ENCODE measurements at places on chromosomes 3 and 15.

DNA sequence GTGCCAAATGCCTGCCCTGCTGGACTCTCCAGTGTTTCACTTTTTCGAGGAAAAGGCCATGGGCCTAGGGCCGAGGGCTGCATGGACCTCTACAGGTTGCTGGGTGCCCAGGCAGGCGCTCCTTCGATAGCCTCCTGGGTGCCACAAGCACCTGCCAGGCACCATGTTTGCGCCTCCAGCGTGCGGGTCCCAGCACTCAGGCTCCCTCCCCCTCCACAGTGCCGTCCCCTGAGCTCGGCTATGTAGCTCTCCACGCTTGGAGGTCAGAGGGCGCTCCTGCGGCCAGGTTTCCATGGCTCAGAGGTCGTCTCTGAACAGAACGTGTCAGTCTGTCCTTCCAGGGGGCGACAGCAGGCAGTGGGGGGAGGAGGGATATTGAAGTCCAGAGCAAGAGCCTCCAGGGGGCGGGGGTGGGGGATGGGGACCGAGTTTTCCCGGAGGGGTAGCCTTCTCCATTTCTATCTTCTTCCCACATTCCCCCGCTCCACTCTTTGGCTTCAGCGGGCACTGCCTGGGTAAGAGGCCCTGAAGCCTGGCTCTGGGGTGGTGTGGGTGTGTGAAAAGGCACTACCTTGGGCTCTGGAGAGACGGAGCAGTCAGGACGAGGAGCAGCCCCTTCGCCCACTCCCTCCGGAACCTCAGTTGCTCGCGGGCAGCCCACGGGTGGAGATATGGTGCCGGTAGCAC, 3.6 kb downstream of the ONECUT1 start:
- no peak for DNase-seq

DNA sequence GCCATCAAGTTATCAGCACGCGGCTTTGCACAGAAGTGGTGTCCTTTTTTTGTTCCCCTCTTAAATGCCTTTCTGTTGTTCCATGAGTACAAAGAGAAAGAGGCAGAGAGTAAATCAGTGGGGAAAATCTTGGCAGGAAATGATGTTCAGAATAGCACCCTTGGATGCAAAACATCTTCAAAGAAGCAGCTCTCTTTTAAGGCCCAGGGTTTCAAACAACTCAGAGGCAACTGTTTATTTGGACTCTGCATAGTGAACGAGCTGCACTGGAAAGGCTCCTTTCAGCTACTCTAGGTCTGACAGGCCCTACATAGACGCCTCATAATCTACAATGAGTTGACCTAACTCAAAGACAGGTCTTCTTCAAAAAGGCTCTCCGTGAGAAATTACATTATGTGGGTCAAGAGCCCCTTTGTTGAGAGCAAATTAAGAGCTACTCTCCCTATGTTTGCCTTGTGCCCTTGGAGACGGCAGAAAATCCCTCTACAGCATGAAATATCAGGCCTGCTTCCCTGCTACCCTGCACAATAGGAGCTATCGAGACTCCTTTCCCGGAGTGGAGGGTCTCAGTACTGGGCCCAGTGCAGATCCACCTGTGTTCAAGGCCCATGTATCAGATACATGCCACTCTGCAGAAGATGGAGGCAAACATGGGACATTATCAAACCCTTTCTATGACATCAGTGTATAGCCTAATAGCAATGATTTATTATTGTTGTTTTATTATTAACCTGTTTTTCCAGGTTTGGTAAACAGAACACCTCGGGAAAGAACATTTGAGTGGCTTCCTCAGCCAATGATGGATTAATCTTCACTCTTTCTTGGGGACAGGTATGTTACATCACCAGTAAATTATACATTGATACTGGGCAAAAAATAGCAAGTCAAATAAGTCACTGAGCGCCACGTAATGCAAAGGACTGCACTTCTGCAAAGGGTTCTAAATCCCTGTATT, 53.1 kb downstream of the HEG1 start:
- no peak for DNase-seq

DNA sequence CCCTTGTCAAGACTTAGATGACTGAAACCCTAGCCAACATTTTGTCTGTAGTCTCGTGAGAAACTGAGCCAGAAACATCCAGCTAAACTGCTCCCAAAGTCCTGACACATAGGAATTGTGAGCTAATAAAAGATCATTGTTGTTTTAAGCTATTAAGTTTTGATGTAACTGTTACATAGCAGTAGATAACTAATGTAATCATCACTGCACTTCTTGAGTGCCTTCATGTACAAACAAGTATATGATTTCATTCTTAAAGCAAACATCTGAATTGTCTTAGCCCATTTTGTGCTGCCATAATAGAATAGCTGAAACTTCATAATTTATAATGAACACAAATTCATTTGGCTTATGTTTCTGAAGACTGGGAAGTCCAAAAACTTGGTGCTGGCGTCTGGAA, 87.3 kb downstream of the NSUN3 start:
- no peak for DNase-seq

GRCh38 chr3:119859728-119860127, 77.8 kb downstream of the NR1I2 start:
- DNase-seq: no peak

DNA sequence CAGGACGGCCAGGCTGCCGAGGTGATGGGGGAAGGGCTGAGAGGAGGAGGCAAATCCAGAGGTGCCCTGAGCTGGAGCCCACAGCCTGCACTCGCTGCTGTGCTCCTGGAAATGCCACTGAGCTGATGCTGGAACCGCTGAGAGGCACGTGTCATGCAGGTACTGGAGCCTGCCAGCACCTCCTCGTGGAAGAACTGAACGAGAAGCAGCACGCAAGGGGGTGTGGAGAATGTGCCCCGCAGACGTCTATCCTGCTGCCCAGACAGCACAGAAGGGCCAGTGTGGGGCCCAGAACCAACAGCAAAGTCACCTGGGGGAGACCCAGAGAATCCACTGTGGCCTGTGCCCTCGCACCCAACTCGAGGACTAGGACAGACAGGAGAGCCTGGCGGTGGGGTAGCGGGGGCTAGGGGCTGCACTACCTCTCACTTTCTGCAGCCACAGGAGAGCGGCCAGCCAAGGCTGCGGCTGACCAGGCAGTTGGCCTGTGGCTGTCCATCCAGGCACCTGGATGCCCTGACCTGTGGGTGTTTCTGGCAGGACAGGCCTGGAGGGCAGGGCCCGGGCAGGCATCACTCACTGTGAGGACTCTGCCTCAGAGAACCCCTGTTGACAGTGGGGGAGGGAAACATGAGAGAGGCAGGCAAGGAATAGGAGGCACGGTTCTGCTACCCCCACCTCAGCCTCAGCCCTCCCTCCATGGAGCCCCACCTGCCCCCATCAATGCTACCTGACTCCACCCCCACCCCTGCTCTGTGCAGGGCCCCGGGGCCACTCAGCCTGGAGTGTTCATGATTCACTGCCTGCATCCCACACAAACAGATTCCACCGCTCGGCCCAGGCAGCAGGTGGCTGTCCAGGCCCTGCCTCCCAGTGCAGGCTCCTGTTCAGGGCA, 213.1 kb downstream of the TBC1D2B start:
- DNase-seq: no peak

- peak; percentile 40 for DNase-seq
Observed at GRCh38 chr3:128378631-128379347, 87.9 kb downstream of the DNAJB8 start.

DNA sequence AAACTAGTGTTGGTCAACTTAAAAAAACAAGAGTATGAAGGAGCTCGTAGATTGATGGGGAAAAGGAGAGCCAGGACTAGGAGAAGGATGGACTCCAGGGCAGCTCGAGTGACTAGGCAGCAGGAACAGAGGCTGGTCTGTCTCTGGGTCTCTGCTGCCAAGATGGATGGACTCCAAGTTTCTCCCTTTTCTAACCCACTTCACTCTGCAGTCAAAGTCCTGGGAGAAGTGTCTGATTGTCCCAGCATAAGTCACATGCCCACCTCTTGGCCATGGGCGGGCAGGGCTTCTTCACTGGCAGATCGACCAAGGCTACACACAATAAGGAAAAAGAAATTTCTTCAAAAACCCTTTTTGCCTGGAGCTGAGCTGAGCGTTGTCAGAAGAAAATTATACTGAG, 9.2 kb upstream of the EPB42 start:
- DNase-seq: no peak

DNA sequence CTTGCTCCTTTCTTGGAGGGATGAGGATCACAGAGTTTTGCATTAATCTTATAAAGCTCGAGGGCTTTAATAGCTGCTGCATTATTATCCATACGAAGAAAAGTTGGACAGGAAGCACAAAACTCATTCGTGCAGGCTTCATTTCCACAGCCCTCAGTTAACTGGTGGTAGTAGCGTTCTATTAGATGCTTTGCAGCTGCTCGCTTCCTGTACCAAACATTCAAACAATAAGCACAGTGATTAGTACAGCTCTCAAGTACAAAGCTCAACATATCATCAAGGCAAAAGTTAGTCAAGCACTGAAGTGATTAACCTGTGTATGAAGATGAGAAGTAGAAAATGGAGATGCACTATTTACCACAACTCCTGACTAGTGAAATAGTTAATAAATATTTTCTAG, 63.3 kb downstream of the UBE3A start:
- no peak for DNase-seq

GRCh38 chr15:100691321-100691720, 88.9 kb downstream of the ASB7 start:
- no peak for DNase-seq

DNA sequence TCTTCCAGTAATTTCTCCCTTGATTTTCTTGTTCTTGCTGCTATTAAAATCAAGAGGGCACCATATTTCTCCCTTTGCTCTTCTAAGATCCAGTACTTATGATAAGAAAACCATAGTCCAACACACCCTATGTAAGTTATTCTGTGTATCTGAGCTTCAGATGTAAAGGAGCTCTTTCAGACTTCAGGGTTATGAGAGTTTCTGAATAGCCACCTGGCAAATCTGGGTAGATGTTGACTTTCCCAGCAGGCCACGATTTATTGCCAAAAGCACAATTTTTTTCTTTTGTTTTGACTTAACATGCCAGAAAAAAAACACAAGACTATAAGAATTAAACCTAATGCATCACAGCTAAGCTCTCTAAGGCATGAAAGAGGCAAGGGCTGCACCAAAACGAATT, 1045.0 kb downstream of the FHIT start:
- no peak for DNase-seq

All from brain pericyte (primary cell).